ENCODE measurements at places on chromosomes 13 and 19.

- no peak for DNase-seq
Observed at GRCh38 chr19:6987850-6988249, 33.4 kb downstream of the MBD3L2B start.

DNA sequence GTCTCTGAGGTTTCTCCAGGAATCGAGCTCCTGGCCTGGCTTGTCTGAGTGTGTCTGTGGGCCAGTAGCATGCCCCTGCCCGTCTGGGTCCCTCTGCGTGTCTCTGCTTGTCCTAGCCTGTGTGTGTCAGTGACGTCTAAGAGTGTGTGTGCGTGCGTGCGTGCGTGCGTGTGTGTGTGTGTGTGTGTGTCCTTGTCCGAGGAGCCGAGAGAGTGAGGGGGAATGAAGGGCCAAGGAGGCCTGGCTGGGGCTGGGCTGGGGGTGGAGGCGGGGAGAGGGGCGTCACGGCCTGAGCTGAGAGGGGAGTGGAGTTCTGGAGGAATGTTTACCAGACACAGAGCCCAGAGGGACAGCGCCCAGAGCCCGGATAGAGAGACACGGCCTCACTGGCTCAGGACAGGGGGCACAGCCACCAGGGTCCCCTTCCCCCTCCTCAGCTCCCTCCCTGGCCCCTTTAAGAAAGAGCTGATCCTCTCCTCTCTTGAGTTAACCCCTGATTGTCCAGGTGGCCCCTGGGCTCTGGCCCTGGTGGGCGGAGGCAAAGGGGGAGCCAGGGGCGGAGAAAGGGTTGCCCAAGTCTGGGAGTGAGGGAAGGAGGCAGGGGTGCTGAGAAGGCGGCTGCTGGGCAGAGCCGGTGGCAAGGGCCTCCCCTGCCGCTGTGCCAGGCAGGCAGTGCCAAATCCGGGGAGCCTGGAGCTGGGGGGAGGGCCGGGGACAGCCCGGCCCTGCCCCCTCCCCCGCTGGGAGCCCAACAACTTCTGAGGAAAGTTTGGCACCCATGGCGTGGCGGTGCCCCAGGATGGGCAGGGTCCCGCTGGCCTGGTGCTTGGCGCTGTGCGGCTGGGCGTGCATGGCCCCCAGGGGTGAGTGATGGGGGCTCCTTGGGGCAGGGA lies at the start of gene AXL:
AXL (plus strand) TSS at position 609 of the 893 bp plus-strand sequence; CDS start at position 779, 170 bp downstream.
- no peak for DNase-seq

GRCh38 chr13:36344886-36345437 lies 1.2 kb downstream of the SPART start:
- no peak for DNase-seq

DNA sequence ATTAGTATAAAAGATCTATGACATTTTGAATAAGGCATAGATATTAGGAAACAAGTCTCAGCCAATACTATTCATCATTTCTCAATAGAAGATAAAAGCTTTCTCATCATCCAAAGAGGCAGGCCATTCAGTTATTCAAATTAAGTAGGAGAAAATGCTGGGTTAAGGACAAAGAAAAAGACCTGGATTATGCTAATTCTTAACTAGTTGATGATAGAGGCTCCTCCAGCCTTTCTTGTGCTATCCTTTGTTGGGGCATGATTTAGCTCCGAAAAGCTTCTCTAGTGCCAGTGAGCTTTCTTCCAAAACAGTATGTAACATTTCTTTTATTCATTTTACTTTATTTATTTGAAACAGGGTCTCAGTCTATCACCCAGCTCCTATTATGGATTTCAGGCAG lies 223.0 kb downstream of the DCLK1 start:
- no peak for DNase-seq

GRCh38 chr19:40684280-40684679 lies 6.2 kb downstream of the NUMBL start:
- DNase-seq: no peak

DNA sequence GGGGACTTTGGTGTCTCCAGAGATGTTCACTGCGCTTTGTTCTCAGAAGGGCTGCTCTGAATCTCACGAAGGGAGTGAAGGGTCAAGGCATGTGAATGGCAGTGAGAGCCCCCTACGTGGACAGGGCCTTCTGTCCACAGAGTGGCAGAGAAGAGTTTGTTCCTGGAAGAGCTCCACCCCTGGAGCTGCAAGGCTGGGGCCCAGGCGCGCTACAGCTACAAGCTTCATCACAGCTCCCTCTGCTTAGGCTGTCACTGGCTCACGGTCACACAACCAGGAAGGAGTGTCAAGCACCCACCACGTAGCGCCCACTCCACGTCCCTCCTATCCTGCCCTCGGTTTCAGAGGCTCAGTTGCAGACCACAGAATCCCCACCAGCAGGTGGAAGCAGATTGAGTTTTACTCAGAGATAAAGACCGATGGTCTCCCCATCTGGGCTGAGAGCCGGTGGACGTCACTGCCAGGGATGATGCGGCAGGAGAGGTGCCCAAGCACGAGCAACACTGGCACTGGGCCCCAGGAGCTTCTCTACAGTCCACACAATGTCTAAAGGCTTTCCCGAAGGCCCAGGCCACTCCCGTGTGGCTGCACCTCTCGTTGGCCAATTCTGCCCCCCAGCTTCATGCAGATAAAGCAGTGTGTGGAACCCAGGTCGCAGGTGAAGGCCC lies 23.0 kb upstream of the TFDP1 start:
- DNase-seq: no peak

- DNase-seq: no peak
Observed at GRCh38 chr13:113835461-113836270, 28.2 kb downstream of the GAS6 start.

DNA sequence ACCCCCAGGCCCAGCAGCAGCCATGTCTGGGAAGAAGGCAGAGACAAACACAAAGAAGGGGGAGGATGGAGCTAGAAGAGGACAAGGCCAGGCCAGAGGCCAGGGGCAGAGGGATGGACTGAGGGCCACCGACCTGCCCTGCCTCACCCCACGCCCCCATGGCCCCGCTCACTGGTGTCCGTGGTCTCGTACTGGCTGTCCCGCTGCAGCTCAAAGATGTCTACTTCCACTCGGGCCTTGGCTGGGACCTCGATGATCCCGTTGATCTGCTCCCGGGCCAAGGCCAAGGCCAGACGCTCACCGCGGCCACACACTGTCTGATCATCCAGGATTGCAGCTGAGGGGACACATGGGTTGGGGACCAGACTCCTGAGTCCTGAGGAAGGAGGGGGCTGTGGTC lies 5.0 kb downstream of the GRIK5 start:
- DNase-seq: no peak

GRCh38 chr13:47109028-47109427 lies 212.2 kb upstream of the HTR2A start:
- DNase-seq: no peak

DNA sequence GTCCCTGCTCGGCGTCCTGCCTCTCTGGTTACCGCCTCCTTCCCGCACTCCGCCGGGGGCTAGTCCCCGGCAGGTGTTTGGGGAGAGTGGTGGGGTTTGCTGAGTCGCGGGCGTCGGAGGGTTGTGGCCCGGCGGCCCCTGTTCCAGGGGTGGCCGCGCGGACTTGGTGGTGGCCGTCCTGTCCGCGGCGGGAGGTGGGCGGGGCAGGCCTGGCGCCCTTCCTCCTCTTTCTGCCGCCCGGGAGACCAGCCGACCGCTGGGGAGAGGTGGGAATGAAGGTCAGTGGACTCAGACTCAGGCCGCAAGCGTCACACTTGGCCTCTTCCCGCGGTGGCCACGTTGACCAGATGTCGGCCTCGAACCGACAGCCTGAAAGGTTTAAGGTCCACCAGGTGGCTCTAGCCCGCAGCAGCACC lies 61.8 kb downstream of the ZNF723 start:
- no peak for DNase-seq

DNA sequence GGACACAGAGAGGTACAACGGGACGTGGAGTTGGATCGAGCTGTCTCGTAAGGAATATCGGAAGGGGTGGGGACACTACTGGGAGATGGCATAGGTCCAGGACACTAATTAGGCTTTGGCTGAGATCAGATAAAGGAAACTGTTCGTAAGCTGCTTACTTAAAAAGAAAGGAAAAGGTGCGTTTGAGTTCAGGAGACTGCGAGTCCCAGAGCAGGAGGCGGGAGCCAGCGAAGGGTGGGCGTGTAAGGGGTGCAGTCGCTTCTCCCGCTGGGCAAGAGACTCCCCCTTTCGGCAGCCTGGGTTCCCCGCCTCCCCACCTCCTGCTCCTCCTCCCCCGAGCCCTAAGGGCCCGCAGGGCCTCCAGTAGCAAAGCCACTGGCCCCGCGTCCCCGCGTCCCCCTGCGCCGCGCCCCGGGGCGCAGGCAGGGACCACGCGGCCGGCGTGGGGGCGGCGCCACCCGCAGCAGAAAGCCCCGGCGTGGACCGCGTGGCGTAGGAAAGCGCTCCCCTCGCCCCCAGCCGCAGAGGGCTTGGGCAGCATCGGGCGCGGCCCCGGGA lies 547 bp downstream of the ABCC4 start:
- peak; percentile 82 for DNase-seq

DNA sequence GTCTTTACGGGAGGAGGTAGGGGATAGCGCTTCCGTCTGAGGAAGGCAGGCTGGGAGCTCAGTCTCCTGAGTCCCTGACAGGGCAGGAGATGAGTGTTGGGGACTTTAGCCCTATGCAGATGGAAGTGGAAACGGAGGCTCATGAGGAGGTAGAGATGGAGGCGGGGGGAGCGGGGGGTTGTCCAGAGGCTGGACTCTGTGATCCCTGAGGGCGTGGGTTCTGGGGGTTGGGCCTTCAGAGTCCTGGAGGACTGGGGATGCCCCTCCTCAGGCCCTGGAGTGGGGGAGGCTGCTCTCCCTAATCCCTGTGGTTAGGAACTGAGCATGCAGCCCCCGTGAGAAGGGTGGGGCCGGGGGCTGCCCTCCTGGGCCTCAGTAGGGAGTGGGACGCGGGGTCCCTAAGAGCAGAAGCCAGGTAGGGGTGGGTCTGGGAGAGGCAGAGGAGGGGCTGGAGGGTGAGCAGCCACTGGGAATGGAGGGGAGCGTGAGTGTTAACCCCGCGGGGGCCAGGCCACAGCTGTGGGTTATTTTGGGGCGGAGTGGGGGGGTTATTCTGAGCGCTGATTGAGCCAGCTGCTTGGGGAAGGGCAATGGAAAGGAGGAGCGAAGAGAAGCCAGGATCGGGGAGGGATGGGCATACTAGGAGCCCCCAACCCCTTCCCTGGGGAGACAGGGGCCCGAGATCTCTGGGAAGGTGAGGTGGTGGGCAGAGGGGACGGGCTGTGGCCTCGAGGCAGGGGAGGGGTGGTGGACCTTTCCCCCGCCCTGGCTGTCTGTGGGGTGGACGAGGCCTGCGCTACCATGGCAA lies 2.8 kb downstream of the GRIN2D start:
- DNase-seq: no peak

GRCh38 chr19:34428549-34429285 lies 536 bp downstream of the UBA2 start:
- peak; percentile 75 for DNase-seq

GRCh38 chr19:42528354-42529247 lies at the start of gene CEACAM1:
Gene CEACAM1 (minus strand): TSS chr19:42528481. CDS start chr19:42528374, 107 bp downstream.
- peak; percentile 70 for DNase-seq

DNA sequence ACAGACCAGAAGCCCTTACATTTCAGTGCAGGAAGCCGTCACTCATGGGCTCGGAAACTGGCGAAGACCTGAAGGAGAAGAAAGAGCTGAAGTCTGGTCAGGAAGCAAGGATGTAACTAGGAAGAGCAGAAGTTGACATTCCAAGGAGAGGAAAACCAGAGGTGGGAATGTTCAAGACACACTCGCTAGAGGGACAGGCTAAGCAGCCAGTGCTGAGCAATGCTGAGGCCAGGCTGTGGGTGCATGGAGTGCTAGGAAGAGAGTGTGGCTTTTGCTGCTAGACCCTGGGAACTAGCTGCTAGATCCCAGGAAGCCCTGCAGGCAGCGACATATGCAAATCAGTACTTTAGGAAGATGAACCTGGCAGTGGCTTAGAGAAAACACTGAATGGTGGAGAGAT lies 12.1 kb upstream of the URAD start:
- no peak for DNase-seq

GRCh38 chr19:31804668-31805067 lies 455.4 kb upstream of the TSHZ3 start:
- DNase-seq: no peak

GRCh38 chr19:53553865-53554791 lies 16.2 kb downstream of the ZNF331 start:
- peak; percentile 88 for DNase-seq

- peak; percentile 27 for DNase-seq
Observed at GRCh38 chr19:19594381-19594780, 24.1 kb downstream of the PBX4 start.

GRCh38 chr19:48833977-48834376 lies 2.3 kb downstream of the HSD17B14 start:
- no peak for DNase-seq

DNA sequence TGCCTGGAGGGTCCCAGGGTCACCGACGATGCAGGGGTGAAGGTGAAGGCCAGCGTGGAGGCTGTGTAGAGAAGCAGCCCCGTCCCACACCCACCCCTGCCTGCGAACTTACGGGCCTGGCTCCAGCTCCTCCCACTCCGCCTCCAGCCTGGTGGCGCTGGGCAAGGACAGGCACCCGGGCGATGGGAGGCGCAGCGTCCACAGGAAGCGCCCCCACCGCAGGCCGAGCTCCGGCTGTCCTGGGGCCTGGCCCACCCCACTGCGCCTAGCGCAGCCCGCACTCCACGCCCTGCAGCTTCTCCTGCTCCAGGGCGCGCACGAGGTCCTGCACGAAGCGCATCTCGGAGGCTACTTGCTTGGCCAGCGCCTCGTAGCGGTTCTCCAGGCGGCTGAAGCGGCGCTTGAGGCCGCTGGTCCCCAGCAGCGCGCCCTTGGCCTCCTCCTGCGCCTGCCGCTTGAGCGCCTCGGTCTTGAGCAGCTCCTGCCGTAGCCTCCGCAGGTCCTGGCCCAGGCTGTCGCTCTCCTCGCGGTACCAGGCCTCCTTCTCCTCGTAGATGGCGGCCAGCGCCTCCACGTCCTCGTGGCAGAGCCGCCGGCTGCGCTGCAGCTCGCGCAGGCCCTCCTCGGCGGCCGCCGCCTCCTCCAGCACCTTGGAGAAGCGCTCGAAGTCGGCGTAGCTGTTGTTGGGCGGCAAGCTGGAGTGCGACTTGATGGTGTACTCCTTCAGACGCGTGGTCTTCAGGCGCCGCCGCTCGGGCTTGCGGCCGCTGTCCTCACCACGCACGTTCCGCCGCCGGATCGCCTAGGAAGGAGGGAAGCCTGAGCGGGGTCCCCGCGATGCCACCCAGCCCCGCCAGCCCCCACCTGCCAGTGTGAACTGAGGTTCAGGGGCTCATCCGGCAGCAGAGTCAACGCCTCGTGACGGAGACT lies 11.8 kb downstream of the DAPK3 start:
- DNase-seq: no peak

GRCh38 chr19:55695511-55696290 lies 20.7 kb downstream of the EPN1 start:
- no peak for DNase-seq

DNA sequence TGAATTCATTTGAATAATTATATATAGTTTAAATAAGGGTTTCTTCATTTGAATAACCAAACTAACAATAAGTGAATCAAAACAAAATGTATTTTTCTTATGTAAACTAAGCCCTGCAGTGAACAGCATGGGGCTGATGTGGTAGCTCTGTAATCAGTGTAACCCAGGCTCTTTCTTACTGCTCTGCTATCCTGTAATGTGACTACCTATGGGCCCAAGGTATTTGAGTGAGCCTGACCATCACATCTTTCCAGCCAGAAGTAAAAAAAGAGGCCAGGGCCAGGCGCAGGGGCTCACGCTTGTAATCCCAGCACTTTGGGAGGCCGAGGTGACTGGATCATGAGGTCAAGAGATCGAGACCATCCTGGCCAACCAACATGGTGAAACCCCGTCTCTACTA lies 494.6 kb downstream of the DCT start:
- no peak for DNase-seq

Data from GM13976 (cell line).